ENCODE measurements at places on chromosomes 5 and 9.

GRCh38 chr5:116409591-116410296 lies 164.9 kb downstream of the SEMA6A start:
- no peak for DNase-seq

- DNase-seq = peak; percentile 17
These were observed 32.6 kb upstream of the ACOT12 start for GRCh38 chr5:81426359-81427030.

DNA sequence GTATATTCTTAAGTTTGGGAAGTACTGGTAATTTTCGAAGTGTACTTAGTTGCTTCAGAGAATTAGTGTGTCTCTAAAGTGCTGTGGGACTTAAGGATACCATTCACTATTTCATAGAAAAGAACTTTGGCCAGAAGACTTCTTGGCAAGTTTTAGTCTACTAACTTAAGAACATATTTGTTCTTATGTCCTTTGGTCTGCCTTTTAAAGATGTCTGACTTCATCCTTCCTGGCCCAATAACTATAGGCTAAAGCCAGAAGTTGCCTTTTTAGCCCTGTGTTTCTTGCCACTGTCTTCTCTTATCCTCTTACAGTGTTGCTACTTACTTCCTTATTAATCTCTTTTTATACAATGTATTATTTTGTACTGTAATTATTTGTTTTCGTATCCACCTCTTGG lies 6.3 kb downstream of the RBM27 start:
- DNase-seq = no peak

GRCh38 chr5:111676466-111676865 lies 80.5 kb downstream of the NREP start:
- DNase-seq = no peak

DNA sequence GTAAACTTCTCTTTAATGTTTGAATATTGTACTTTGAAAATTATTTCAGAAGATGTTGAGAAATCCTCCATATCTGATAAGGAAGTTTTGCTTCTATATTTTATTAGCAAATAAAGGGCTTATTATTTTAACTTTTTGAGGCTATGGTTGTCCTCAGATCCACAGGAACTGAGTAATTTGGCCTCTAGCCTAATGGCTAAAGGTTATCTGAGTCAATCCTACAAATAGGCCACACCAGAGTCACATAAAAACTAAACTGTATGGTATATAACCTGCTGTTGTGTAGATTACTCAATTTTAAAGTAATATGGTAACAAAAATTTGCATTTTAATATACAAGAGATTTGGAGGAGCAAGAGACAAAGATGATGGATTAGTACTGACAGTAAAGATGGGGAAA lies 549.2 kb upstream of the GRAMD2B start:
- DNase-seq = no peak

DNA sequence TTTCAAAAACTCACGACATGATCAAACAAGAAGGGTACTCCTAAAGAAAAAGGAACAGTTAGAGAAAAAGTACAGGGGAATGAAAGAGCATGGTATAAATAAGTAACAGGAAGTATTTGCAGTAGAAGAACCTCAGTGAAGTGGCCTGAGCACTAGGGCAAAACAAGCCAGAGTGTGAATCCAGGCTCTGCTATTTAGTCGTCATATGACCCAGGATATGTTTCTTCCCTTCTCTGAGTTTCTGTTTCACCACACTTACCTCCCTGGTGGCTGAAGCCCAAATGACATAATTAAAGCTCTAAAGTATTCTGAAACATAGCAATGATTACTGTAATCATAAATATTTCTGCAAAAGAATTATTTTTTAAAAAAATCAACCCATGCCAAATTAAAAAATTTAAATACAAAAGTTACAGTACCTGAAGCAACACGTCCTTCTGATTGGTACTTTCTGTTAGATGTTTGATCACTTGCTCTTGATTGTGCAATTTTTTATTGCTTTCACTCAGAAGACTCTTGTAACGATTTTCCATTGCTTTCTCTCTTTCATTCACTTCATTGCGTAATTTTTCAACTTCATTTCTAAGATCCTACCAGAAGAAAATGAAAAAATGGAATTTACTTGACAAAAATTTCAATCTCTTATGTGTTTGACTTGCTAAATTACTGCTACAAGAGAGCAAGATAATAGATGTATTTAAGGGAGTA lies 88.9 kb downstream of the CDK5RAP2 start:
- no peak for DNase-seq

DNA sequence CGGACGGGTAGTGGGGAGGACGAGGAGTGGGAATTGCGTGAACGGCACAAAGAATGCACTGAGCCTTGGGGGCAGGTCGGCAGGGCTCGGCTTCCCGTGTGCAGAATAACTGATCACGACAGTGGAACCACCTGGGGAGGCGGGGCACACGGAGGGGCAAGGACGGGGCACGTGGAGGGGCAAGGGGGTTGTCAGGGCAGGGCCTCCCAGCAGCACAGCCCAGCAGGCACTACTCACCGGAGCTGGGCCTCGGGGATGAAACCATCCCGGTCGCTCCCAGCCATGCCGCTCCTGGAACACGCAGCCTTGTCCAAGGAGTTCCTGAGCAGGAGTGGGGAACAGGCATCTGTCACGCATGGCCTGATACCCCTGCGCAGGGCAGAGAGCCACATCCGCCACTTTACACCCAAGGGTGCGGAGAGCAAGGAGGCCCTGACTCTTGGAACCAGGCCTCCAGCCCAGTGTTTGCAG lies 33.4 kb downstream of the SARDH start:
- DNase-seq = no peak

DNA sequence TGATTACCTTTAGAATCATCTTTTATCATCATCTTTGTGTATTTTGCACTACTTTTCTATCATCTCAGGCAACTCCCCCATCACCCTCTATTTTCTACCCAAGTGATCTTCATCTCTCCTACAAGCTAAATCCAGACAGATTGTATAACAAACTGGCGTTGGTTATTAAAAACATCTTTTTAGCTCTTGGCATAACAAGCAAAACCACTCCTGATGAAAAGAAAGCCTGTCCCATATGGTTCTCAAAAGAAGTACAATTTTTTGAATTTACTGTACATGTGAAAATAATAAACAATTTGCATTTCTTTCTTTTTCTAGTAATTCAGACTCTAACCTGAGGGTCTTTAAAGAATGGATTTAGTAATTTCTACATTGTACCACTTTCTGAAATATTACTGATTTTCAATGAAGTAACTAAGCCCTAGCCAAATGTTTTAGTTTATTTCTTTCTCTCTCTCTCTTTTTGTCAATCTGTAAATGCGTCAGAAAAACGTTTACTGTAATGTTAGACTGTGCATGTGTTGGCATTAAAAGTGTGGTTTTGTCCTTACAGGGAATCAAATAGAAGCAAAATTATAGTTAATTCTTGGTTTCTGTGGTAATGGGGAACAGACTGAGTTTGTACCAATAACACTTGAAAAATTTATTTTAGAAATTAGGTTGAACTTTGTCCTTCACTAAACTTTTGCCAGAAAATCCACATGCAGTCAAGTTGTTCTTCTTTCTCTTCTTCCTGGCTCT lies 52.5 kb upstream of the RPS23 start:
- no peak for DNase-seq

DNA sequence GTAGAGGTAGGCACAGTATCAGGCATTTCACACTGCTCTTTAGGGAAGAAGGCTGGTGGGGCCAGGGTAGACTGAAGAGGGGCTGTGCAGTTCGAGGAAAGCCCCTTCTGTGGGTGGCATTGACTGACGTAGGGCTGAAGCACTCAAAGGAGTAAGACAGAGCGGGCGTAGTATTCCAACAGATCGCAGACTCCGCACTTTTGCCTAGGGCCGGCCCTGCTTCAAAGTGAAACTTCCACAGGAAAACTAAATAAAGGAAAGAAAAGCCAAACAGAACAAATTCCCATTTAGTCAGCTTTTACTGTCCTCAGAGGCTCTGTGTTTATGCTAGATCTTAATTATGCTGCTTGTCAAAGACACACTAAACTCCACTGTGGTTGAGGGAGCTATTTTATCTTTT lies 493.0 kb upstream of the WWC1 start:
- no peak for DNase-seq

DNA sequence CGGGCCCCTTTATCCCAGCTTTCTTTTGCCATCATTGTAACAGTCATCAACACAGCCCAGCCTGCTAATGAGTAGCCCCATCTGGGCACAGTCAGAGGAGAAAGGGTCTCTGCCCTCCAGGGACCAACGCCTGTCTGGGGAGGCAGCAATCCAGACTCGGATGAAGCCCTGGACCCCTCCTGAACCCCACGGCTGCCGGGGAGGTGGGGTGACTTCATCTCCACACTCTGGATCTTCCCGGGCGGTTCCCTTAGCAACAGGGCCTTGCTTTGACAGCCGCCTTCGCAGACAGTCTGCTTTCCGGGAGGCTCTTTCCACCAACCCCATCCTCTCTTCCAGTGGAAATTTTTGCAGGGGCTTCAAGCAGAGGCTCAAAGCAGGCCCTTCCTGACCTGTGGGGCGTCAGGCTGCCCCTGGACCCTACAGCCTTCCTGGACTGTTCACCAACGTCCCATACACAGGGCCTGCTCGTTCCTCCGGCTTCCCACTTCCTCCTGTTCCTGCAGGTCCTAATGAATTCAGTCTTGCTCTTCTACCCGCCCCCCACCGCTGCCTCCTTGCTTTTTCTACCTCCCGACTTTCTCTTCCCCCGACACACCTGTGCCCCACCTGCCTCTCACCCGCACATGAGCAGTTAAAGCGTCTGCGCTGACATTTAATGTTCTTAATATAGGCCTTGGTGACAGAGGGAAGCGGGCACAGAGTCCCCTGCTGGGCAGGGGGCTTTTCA lies 161.7 kb upstream of the MVB12B start:
- no peak for DNase-seq

DNA sequence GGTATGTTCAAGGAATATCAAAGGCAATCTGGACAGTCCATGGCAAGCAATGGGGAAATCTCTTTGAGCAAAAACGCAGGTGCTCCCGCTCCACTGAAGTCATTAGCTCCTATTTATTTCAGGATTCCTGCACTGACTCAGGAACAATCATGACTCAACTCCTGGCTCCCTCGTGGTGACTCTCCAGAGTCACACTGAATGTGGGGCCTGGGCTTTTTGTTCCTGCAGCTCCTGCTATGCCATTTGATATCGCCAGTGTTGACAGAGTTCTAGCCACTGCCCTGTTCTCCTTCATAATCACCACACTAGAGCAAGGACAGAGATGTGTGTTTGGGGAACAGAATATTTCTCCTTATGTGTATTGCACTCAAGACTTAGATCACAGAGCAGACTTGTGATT lies 187.2 kb upstream of the ZNF462 start:
- no peak for DNase-seq

- DNase-seq = no peak
These were observed 145.7 kb upstream of the GNA14 start for GRCh38 chr9:77793849-77794248.

- no peak for DNase-seq
These were observed 145.7 kb downstream of the TLE1 start for GRCh38 chr9:81543695-81544094.

GRCh38 chr5:103036601-103037000 lies 83.3 kb downstream of the GIN1 start:
- no peak for DNase-seq

GRCh38 chr5:56557198-56557597 lies 258.2 kb upstream of the MAP3K1 start:
- no peak for DNase-seq

GRCh38 chr9:18009902-18010301 lies 431.0 kb downstream of the SH3GL2 start:
- no peak for DNase-seq

Measured in bone marrow (tissue), 2 donors.